ENCODE measurements at places on chromosomes 11 and 22. TPM values are rescaled to one million over a fixed set of nuclear protein-coding genes. Genes with fewer than 3 reads are reported as not detected.

The MRGPRX4 gene
- total RNA-seq, result not detected

The KCNQ1 gene
- total RNA-seq, result 2.9 TPM

The GP1BB gene
- 0.62 TPM for total RNA-seq

The KLHL22 gene
- 15.6 TPM for total RNA-seq

The KRTAP5-1 gene
- total RNA-seq, result not detected

The ARHGAP32 gene
- total RNA-seq, result 30.5 TPM

The TIGD3 gene
- total RNA-seq, result 0.67 TPM

The KIAA1671 gene
- 32.2 TPM for total RNA-seq

DNA sequence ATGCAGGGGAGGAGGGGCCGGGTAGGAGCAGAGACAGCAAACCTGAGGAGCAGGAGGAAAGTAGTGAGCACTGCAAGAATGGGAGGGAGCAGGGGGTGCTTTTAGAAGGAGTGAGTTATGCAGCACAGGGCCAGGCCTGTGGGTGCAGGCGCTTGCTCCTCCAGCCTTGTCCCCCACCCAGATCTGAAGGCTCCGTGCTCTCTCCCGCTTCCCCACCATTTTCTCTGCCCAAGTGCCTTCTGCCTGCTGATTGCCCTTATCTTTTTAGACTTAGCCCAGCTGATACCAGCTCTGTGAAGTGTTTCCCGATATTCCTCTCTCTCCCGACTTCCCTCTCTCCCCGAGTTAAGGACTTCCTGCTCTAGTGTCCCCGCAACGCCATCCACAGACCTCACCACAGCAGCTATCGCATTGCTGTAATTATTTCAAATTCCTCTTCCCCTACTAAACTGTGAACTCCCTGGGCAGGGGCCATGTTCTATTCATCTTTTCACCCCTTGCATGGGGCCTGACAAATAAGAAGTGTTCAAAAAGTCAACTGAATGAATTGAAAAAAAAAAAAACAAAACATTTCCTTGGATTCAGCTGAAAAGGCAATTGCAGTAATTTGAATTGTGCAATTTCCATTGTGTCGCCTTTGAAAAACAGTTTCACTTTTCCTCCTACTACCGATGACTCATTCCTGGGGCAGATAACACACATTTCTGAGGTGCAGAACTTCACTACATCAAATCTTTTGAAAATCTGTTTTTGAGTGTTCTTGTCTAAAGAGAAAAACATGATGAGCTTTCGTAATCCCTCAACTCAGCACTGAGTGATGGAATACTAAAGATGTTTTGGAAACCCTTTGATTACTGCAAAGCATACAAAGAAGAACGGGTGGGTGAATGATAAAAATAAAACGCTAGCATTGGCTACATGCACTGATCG lies 69.7 kb upstream of the BMAL1 start:
- H3K27ac ChIP-seq, result no peak overlapping the region
- H3K4me1 ChIP-seq, result peaks cover 3% of the 10 kb centered on the region
- H3K27me3 ChIP-seq, result no peaks in the 10 kb centered on the region
- DNase-seq, result peak; percentile 72
- H3K36me3 ChIP-seq, result no peaks in the 10 kb centered on the region
- peak overlapping the region; percentile 57 for H3K4me3 ChIP-seq

DNA sequence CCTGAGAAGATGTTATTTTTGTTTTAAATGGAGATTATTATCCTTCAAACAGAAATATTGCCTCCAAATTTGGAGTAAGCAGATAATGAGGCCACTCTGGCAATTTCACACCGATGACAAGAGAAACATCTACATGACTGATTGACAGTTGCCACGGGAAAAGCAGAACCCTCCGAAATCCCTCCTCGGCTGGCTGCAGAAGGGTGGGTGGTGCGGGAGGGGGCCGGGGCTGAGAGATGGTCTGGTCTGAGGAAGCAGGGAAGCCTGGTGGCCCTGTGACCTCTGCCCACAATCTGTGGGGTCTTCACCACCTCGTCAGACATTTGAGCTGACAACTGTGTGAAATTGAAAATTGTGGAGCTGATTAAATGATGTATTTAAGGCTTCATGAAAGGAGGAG lies 503.2 kb downstream of the MN1 start:
- no peak overlapping the region for H3K27ac ChIP-seq
- H3K27me3 ChIP-seq, result no peaks in the 10 kb centered on the region
- H3K4me1 ChIP-seq, result peaks cover 5% of the 10 kb centered on the region
- no peak overlapping the region for H3K4me3 ChIP-seq
- DNase-seq, result no peak

DNA sequence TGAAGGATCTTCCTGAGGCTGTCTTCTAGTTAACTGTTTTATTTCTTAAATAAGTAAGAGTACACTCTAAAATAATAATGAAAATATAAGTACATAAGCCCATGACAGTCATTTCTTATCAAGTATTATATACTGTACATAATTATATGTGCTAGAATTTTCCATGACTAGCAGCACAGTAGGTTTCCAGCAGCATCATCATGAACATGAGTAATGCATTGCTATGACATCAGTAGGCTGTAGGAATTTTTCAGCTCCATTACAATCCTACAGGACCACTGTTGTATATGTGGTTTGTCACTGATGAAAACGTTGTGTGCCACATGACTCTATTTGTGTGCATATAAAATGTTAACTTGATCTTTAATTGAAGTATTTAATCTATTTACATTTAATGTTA lies 22.0 kb downstream of the ZNF202 start:
- H3K36me3 ChIP-seq, result peaks cover 14% of the 10 kb centered on the region
- H3K4me1 ChIP-seq, result no peaks in the 10 kb centered on the region
- H3K4me3 ChIP-seq, result no peak overlapping the region

- no peak for DNase-seq
- no peaks in the 10 kb centered on the region for H3K36me3 ChIP-seq
- no peak overlapping the region for H3K27ac ChIP-seq
- H3K4me3 ChIP-seq, result no peak overlapping the region
Measured at GRCh38 chr22:48242461-48242864, 1480.0 kb downstream of the TBC1D22A start.

DNA sequence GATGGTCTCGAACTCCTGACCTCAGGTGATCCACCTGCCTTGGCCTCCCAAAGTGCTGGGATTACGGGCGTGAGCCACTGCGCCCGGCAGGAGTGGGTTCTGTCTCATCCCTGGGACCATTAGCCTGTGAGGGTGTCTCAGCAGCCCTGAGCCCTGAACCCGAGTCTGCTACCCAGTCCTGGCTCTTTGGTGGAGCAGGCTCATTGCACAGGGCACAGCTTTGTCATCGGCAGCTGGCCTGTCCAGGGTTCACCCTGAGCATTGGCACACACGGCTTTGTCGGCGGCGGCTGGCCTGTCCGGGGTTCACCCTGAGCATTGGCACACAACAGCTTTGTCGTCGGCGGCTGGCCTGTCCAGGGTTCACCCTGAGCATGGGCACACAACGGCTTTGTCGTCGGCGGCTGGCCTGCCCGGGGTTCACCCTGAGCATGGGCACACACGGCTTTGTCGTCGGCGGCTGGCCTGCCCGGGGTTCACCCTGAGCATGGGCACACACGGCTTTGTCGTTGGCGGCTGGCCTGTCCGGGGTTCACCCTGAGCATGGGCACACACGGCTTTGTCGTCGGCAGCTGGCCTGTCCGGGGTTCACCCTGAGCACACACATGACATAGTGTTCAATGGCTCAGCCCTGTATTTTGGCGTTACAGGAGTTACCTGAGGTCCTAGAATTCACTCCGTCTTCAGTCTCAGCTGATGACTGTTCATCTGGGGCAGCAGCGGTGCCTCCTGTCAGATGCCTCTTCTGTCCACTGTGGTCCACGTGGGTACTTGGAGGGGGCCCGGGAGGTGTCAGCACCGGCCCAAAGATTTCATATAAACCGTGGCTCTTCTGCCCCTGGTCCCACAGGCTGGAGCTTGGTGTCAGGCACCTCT lies 1082.5 kb downstream of the BRD1 start:
- no peaks in the 10 kb centered on the region for H3K4me1 ChIP-seq
- H3K4me3 ChIP-seq, result no peak overlapping the region
- H3K36me3 ChIP-seq, result no peaks in the 10 kb centered on the region
- no peak overlapping the region for H3K27ac ChIP-seq

- no peak overlapping the region for H3K27ac ChIP-seq
- H3K4me1 ChIP-seq, result no peaks in the 10 kb centered on the region
- H3K4me3 ChIP-seq, result no peak overlapping the region
- no peak for DNase-seq
- no peaks in the 10 kb centered on the region for H3K27me3 ChIP-seq
Measured at GRCh38 chr22:40314041-40314440, 32.3 kb upstream of the ADSL start.

- H3K27me3 ChIP-seq, result no peaks in the 10 kb centered on the region
- H3K27ac ChIP-seq, result no peak overlapping the region
- no peaks in the 10 kb centered on the region for H3K36me3 ChIP-seq
- H3K4me3 ChIP-seq, result no peak overlapping the region
- no peaks in the 10 kb centered on the region for H3K4me1 ChIP-seq
Measured at GRCh38 chr11:31375879-31376278, 6.2 kb downstream of the DNAJC24 start.

DNA sequence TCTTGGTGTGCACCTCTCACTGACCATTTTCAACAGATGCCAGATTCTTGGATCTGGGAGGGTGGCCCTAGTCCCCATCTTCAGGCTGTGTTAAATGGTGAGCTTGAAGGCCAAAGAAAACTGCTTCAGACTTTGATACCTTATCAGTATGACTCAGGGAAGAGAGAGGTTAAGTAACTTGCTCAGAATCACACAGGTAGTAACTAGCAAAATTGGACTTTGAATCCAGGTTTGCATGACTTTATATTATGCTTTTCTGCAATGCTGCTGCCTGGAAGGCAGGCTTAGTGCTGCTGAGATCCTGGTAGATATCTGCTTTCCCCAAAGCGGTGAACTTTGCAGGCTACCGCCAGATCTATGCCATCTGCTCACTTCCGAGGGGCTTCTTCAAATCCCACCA lies 487.3 kb downstream of the INSC start:
- no peaks in the 10 kb centered on the region for H3K4me1 ChIP-seq
- H3K27me3 ChIP-seq, result no peaks in the 10 kb centered on the region
- DNase-seq, result no peak
- no peaks in the 10 kb centered on the region for H3K36me3 ChIP-seq
- no peak overlapping the region for H3K27ac ChIP-seq

- no peak overlapping the region for H3K27ac ChIP-seq
- H3K27me3 ChIP-seq, result peaks cover 32% of the 10 kb centered on the region
- peaks cover 7% of the 10 kb centered on the region for H3K4me1 ChIP-seq
- DNase-seq, result no peak
Measured at GRCh38 chr11:72250661-72251464, 6.9 kb upstream of the PHOX2A start.

- no peak overlapping the region for H3K4me3 ChIP-seq
- peaks cover 35% of the 10 kb centered on the region for H3K36me3 ChIP-seq
- no peaks in the 10 kb centered on the region for H3K4me1 ChIP-seq
- H3K27ac ChIP-seq, result no peak overlapping the region
- peak; percentile 96 for DNase-seq
- no peaks in the 10 kb centered on the region for H3K27me3 ChIP-seq
Measured at GRCh38 chr11:613369-613968, 2.3 kb downstream of the IRF7 start.

DNA sequence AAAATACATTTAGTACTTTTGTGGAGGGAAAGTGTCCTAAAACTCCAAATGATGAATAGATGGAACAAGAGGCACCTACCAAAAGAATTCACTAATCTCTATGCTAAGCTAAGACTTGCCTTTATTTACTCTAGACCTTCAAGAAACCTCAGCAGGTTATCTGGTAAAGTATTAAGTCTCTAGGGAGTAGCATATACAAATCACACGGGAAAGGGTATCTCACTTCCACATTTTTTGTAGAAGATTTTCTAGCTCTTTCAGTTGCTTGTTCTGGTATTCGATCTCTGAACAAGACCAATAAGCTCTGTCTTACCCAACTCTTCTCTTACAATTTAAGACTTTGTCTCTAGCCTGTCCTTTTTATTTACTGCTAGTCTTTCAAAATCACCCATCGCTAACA lies 18.1 kb upstream of the CADM1 start:
- H3K27me3 ChIP-seq, result peaks cover 19% of the 10 kb centered on the region
- no peak overlapping the region for H3K4me3 ChIP-seq
- H3K4me1 ChIP-seq, result peaks cover under 1% of the 10 kb centered on the region
- no peaks in the 10 kb centered on the region for H3K36me3 ChIP-seq
- no peak overlapping the region for H3K27ac ChIP-seq
- DNase-seq, result no peak
